ENCODE measurements at places on chromosomes 16 and 17. TPM values are rescaled to one million over a fixed set of nuclear protein-coding genes. Genes with fewer than 3 reads are reported as not detected.

The LLGL1 gene
- total RNA-seq = 8.6 TPM

The PABPN1L gene
- total RNA-seq = not detected

The ACSM2A gene
- total RNA-seq = not detected

The RAB37 gene
- total RNA-seq = 21.8 TPM

The GCGR gene
- not detected for total RNA-seq

The RPRML gene
- total RNA-seq = not detected

The SLC16A13 gene
- 0.42 TPM for total RNA-seq

The LRRC36 gene
- 0.31 TPM for total RNA-seq

The SOST gene
- not detected for total RNA-seq

The ATP2A1 gene
- total RNA-seq = 0.52 TPM

The KRT33A gene
- total RNA-seq = not detected

The MYH2 gene
- total RNA-seq = not detected

The LGALS9B gene
- 0.52 TPM for total RNA-seq

The NPIPB2 gene
- 6.0 TPM for total RNA-seq

The ASB16 gene
- total RNA-seq = not detected

The ZFHX3 gene
- total RNA-seq = 2.6 TPM

The SP6 gene
- total RNA-seq = 0.21 TPM

The ABCC3 gene
- 18.1 TPM for total RNA-seq

Data from mononuclear cell (primary cell).